ENCODE measurements at places on chromosomes 13 and 19.

GRCh38 chr13:35712907-35713761 lies 236.6 kb upstream of the MAB21L1 start:
- peak; percentile 53 for DNase-seq

DNA sequence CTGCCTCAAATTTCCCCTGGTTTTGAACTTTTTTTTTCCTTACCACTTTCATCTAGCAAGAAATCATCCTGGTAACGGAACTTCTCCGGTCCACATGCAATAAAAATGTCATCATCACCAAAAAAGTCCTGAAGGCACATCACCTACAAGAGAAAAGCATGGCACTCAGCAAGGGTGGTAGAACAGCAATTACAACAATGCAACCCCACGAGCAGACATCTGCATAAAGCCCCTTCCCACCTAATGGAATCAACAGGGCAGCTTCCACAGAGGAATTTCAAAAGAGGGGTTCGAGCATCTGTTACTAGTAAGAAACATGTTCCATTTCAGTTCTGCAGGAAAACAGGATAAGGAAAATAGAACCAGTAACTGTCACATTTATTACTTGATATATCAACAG lies 183.9 kb downstream of the DCLK1 start:
- no peak for DNase-seq

DNA sequence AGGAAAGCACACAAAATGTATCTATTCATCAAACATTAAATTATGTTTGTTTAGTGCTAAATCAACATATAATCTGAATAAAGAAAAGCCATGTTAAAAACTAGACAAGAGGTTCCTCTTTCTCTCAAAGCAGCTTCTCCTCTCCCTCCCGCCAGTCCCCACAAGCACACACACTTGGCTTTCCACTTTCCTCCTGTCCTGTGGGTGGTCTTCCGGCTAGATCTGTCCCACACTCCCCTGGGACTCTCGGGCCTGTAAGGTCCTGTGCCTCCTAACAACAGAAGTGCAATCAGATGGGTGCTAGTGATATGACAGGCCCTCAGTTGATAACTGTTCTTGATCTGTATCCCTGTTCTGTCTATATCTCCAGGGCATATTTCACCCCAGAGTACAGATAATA lies 45.6 kb upstream of the RAP2A start:
- no peak for DNase-seq

DNA sequence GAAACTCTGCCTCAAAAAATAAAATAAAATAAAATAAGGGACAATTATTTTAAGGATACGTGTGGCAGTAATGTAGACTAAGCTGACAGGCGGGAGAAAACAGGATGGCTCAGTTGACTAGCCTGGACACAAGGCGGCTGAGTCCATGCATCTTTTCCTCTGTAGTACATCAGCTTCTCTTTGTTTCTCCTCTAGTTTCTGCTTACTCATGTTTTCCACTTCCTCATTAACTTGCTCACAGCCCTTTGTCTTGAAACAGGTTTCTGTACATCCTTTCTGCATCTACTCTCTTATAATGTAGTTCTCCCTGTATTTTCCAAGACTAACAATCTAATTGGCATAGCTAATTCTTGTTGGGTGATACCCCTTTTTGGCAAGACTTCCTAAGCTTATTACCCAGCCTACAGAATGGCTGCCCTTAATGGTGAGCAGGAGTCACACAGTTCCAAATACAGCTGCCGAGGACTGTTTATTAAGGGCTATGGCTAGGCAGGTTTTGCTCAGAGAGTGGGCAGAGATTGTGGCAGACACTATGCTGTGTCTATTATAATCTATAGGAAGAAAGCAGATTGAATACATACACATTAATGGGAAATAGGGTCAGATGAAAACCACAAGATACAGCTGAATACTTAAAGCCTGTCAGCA lies 58.7 kb upstream of the KLF5 start:
- no peak for DNase-seq

- DNase-seq = no peak
These were observed 2.1 kb downstream of the ZNF563 start for GRCh38 chr19:12331211-12331941.

GRCh38 chr13:97019236-97019635 lies 25.0 kb upstream of the OXGR1 start:
- DNase-seq = no peak

GRCh38 chr19:54928299-54928698 lies 19.0 kb downstream of the NLRP7 start:
- DNase-seq = no peak

- no peak for DNase-seq
These were observed 1132.7 kb downstream of the SLITRK1 start for GRCh38 chr13:82749551-82749950.

DNA sequence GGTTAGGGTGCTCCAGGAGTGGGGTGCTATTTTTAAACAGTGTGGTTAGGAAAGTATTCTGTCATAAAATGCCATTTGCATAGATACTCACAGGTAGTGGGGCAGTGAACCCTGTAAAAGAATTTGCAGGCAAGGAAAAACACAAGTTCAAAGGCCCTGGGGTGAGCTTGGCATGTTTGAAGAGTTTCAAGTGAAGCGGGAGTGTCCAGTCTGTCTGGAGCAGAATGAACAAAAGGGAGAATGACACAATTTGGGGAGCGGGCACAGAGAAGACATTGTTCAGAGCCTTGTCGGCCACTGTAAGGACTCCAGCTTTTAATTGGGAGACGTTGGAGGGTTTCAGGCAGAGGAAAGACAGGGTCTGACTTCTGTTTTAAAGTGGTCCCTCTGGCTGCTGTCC lies 2.8 kb downstream of the GRWD1 start:
- DNase-seq = no peak

All from NCI-H1694 treated with DMSO at 0.1 percent for 48 hours (cell line).